ENCODE measurements at places on chromosomes 3 and 15.

DNA sequence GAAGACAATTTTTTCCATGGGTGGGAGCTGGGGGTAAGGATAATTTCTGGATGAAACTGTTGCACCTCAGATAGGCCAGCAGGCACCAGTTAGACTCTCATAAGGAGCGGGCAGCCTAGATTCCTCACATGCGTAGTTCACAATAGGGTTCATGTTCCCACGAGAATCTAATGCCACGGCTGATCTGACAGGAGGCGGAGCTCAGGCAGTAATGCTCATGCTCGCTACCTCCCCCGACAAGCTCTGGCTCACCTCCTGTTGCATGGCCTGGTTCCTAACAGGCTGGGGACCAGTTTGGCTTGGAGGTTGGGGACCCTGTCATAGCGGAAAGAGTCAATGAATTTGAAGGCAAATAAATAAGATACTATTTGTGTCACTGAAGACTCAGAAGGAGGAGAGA, 105.5 kb downstream of the PLD1 start:
- DNase-seq = no peak

GRCh38 chr15:28024889-28025250, 74.2 kb downstream of the OCA2 start:
- no peak for DNase-seq

GRCh38 chr15:83613714-83614113, 40.2 kb upstream of the ADAMTSL3 start:
- no peak for DNase-seq

DNA sequence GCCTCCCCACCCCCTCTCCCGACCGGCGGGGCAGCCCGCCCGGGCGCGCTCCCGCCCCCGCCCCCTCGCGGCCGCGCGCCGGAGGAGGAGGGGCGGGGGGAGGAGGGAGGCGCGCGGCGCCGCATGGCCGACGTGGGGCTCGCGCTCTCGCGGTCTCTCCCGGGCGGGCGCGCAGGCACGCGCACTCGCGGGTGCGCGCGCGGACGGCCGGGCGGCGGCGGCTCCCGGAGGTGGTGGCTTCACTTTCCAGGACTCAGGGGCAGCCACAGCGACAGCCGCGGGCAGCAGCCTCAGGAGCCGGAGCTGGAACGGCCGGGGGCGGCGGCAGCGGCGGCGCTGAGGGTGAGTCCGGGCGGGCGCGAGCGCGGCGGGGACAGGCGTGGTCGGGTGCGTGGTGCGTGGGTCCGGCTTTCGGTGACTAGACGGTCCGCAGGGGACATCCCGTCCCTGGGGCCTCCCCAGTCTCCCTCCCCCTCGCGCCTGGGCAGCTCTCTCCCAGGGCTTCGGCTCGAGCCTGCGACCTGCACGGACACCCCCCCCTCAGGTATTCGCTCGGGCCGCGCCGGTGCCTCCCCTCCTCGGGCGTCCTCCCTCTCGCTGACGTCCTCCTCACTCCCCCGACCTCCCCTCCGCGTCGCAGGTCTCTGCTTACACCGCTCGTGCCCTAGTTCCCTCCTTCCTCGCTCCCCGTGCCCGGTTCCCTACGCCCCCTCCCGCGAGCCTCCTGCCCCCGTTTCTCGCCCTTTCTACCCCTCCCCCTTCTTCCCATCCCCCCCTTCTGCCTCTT, at the start of gene UBE2E2:
TSS of gene UBE2E2 (plus strand) at position 407 of the 787 bp plus-strand sequence.
- DNase-seq = peak; percentile 51

- DNase-seq = no peak
These were observed 174.8 kb upstream of the BCL6 start for GRCh38 chr3:187920030-187920429.

DNA sequence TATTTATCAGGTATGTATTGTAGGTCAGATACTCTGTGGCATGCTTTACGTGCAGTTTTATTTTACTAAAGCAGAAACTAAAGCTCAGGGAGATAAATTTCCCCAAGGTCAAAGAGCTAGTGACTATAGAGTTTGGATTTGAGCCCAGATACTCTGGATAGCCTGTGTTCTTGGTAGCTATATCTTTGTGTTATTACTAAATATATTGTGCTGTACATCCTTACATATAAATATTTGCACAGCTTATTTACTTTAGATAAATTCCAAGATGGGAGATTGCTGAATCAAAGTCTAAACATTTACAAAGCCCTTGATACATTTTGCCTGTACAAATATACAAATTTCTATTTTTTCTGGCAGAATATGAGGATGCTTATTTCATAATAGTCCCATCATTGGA, 660.9 kb upstream of the NAALADL2 start:
- peak; percentile 64 for DNase-seq

DNA sequence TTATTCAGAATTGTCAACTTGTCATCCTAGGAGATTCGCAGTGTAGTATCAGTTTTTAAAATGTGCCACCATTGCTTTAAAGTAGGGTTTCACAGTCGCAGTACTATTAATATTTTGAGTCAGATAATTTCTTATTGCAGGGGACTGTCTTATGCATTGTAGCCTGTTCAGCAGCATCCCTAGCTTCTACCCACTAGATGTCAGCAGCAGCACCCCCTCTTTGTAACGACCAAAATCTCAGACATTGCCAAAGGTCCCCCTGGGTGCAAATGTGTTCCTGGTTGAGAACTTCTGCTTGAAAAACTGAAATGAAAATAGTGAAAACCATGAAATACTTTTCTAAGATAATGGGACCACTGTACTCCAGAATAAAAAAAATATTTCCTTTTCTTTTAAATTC, 474.8 kb downstream of the CNTN3 start:
- no peak for DNase-seq

- no peak for DNase-seq
These were observed 37.4 kb upstream of the KCNMB2 start for GRCh38 chr3:178498871-178499270.

DNA sequence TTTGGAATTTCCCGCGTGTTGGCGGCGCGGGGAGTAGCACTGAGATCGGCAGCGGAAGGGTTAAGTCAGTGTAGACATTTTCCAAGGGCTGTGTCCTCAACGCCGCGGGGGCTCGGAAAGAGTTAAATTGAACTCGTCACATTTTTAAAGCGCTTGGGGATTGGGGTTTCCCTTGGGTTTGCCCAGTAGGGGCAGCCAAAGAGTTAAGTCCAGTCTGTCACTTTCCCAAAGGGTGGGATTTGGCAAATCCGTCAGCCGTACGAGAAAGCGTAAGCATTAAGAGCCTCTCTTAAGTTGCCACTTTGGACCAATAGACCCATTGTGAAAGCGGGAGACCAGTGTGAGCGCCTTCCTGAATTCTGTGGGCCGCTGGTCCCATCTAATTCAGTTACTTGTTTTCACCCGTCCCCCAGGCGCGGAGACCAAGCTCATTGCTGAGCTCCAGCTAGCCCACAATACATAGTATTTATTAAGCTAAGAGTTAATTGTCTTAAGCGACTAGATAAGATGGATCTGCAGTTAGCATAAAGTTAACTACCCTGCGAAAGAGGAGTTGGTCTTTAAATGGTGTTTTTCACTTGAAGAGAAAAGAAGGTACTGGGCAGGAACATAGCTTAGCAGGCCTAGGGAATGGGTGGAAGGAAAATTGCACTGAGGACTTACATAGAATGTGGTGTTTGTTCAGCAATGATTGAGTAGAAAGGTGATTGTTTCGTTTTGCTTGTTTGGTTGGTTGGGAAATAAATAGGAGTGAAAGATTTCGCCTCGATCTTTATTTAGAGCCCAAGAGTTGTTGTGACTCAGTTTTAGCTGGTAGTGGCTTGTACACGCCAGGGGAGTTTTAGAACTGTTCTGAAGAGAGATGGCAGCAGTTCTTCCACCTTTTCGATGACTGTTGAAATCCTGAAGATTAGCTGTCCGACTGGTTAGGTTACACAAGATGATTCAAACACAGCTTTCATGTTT, 932 bp downstream of the ARL8B start:
- peak; percentile 47 for DNase-seq

DNA sequence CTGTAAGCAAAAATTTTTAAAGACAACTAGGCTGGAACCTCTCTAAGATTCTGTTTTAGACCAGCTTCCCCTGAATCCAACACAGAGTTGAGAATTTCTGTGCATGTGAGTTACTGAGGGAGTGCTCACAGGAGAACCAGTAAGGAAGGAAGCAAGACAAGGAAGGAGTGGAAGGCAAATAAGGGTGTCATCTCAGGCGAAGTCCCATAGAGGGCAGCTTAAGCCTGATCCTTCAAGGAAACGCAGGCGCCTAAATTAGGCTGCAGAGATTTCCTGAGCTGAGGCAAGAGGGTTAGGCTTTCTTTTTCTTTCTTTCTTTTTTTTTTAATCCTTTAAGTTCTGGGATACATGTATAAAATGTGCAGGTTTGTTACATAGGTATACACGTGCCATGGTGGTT, 36.2 kb upstream of the COL6A6 start:
- DNase-seq = peak; percentile 28

DNA sequence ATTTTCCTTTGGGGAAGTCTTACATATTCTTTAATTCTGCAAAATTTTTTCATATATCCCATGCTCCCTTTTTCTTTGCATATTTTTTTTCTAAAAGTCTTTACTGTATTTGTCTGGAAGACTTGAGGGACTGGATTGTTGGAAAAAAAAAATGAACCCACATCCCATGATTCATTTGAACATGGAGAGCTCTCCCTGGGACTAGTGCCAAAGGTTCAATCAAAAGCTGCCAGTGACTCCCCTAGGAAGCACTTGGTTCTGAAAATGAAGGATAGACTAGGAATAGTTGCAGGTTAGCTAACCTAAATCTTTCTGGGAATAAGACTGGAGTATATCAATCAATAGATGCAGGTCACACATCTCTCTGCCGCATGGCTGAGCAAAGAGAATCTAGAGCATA, 16.4 kb upstream of the BNC1 start:
- no peak for DNase-seq

- no peak for DNase-seq
These were observed 288.7 kb upstream of the RORA start for GRCh38 chr15:61517776-61518175.

- DNase-seq = no peak
These were observed 136.9 kb upstream of the EIF1B start for GRCh38 chr3:40172560-40172959.

GRCh38 chr3:54836871-54837270, 91.0 kb downstream of the LRTM1 start:
- no peak for DNase-seq

DNA sequence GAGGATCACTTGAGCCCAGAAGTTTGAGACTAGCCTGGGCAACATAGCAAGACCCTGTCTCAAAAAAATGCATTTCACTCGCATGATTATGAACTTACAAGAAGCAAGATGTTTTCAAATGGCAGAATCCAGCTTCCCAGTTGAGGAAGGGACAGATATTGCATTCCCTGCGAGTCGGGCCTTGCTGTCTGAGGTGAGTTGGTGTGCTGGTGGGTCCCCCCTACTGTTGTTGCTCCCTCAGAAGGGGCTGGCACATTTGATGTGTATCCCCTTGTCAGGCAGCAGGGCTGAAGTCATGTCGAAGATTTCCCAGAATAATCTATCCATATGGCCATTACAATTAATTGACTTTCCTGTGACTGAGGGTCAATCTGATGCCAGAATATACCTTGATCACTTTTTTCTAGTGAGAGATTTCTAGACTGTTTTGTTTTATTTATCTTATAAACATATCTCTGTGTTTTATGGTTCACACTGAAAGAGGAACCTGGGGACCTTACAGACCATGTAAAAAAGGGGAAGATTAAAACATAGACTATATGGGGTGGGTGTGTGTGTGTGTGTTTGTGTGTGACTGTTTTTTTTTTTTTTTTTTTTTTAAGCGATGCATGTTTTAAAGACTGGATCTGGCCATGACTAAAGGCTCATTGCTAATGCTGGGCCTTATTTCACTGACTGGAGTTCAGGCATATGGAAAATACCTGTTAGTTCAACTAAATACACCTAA, 112.1 kb upstream of the MRPS22 start:
- no peak for DNase-seq

DNA sequence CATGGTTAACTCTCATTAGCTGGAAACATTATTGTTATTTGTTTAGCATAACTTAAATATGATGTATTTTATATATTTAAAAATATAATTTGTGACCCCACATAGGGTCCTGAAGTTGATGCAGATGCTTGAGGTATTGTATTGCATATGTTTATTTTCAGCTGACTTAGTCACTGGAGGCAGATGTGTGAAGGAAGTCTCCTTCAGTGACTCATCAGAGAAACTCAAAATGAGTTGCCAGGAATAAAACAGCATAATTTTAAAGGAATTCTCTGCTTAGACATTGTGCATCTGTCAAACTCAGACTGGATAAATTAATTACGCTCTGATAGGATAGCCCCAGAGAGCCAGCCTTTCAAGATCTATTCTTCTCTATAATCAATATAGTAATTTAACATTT, 7.9 kb upstream of the OR4F6 start:
- peak; percentile 28 for DNase-seq

- no peak for DNase-seq
These were observed 623.5 kb upstream of the TBL1XR1 start for GRCh38 chr3:177820683-177821316.

- DNase-seq = peak; percentile 87
These were observed at the start of gene NGRN for GRCh38 chr15:90265271-90266060. TSS of gene NGRN (plus strand) at chr15:90265672. CDS start at chr15:90265713, 41 bp downstream.

- no peak for DNase-seq
These were observed 240.3 kb downstream of the FGF12 start for GRCh38 chr3:192487033-192487432.

GRCh38 chr3:190081389-190081788, 39.3 kb downstream of the P3H2 start:
- DNase-seq = no peak

- DNase-seq = no peak
These were observed 26.5 kb downstream of the GOLGA6A start for GRCh38 chr15:74055804-74056203.

DNA sequence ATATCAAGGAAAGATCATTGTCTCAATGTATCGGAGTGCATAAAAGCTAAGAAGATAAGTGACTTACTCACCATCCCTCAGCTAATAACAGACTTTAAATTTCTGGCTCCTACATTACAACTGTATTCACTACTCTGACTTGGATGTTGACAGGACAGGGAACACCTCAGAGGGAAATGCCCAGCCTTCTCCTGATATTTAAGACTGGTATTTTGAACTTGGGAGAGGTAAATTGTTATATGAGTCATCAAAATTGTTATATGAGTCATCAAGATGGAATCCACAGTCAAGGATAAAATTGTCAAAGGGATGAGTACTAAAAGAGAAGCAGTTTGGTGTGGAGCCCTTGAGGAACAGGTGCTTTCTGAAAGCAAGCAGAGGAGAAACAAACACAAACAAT, 961.4 kb downstream of the VGLL3 start:
- DNase-seq = no peak

DNA sequence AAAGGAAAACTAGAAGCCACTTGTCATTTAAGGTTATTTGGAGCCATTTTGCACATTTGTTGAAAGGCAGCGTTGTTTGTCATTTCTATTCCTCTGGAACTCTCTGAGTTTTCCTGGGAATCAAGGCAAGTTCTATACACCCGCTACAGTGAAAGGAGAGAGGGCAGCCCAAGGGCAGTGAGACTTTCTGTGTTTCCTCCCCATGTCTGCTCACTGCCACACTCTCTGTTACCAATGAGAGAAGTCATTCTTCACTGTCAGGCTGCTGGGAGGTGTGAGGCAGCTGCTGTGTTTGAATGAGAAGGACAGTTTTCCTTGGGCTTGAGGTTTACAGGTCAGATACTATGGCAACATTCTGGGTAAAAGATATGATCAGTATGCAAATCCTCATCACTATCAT, 36.0 kb downstream of the ATP13A5 start:
- no peak for DNase-seq

Measured in brain microvascular endothelial cell (primary cell).